Urinary bladder (tissue), 4 donors: ENCODE measurements at places on chromosomes 7 and 10. TPM values are rescaled to one million over a fixed set of nuclear protein-coding genes. Genes with fewer than 3 reads are reported as not detected.

- no peak for DNase-seq
Measured at GRCh38 chr7:47783456-47784223, 164.6 kb downstream of the PKD1L1 start.

GRCh38 chr10:15196021-15196834 lies 27.7 kb upstream of the NMT2 start:
- no peak for DNase-seq

GRCh38 chr10:93030409-93030808 lies 30.2 kb upstream of the CYP26C1 start:
- no peak for DNase-seq

GRCh38 chr10:99370993-99371392 lies 41.8 kb downstream of the CNNM1 start:
- no peak for DNase-seq

The EVX1 gene
- total RNA-seq, result 1.1 TPM

The NEUROG3 gene
- total RNA-seq, result not detected

- no peak for DNase-seq
Measured at GRCh38 chr7:73918926-73919693, 58.2 kb downstream of the TMEM270 start.

DNA sequence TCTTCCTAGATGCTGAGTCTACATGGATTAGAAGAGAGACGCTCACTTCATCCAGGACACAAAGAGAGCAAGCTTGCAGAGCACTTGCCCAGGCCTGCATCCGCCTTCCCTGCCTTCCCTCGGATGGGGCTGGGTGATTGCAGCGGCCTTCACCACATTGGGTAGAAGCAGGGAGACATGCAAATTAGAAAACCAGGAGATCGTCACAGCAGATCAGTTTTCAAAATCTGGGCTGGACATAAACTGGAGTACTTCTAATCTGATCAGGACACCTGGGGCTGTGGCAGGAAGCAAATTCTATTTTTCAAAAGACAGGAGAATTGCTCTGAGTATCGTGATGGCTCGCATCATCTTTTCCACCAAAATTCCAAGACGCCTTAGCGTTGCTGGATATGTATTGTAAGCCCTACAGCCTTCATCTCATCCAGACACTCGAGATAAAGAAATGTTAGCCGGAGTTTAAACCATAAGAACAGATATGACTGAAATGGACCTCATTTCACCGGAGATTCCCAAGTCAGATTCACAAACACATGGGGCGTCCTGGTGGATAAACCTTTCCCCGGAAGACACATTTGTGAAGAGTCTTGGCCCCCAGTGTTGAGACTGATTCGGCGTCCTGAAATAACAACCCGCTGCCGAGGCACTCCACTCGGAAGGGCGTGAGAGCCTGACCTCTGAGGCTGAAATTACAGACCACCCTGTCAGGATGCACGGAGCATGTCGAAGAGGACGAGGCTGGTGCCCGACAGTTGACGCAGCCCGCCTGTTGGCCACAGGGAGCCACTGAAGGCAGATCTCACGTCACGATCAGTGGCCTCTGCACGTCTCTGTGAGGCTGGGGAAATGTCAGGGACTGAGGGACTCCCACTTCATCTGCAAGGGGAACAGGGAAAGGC lies 91.2 kb upstream of the PARD3 start:
- DNase-seq, result peak; percentile 76

The ARHGAP22 gene
- total RNA-seq, result 6.0 TPM
